ENCODE measurements at places on chromosomes 7 and 10.

- no peak for ATAC-seq
Measured at GRCh38 chr7:15681186-15681585, 5.3 kb downstream of the MEOX2 start.

DNA sequence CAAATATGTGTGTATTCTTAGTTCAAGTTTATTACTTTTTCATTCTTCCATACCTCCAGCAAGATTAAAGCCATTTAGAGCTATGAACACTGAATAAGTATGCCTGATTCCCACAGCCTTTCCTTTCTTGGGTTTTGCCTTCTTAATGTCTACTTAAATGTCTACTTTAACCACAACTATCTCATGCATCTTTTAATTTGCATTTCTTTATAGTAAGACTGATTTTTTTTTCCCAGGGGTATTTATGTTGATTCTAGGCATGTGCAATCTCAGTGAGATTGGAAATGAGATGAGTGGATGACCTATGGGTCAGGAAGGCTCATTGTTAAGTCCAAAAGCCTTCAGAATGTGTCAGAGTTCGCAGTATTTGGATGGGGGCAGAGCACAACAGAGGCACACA is 3.6 kb downstream of the PCBD1 start:
- no peak for ATAC-seq

DNA sequence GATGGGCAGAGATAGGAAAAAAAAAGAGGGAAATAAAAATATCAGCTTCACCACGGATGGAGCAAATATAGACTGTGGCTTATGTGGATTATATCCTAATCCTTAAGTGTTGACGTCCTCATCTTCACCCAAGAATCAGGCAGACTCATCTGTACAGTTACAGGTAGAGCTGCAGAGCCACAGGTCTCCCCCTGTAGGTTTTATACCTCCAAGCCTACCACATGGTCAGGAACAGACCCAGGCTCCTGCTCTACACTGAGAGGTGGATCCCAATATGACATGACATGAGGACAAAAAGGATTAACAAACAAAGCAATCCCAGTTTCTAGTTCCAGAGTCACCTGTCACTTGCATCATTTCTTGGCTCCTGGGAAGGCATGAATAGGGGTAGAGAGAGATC is 400.8 kb downstream of the SEMA3D start:
- no peak for ATAC-seq

GRCh38 chr7:39615350-39615975 is 7.9 kb upstream of the RALA start:
- ATAC-seq: no peak

GRCh38 chr10:14742815-14743214 is 31.9 kb downstream of the FAM107B start:
- ATAC-seq: no peak

DNA sequence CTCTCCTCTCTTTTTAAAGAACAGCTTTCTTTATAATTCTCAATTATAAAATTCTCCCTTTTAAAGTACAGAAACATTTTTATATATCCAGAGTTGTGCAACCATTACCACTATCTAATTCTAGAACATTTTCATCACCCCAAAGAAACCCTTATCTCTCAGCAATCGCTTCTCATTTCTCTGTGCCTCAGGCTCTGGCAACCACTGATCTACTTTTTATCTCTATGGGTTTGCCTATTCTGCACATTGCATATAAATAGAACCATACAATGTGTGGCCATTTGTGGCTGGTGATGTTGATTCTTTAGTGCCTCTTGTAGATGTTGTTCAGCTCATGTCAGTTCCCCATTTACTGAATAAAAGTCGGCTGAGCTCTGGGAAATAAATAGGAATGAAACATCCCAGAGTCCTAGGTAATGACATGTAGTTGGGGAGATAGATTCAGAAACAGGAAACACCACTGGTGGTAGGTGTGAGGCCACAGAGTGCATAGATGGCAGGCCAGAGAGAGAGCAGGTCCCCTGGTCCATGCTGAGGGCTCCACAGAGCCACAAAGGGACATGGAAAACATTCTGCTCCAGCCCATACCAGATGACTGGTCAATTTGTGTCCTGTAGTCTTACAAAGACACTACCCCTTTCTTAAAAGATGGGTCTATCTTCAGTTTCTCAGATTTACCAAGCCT is 126.5 kb downstream of the PLPP4 start:
- ATAC-seq: no peak

GRCh38 chr7:31724696-31725095 is 37.7 kb downstream of the PPP1R17 start:
- no peak for ATAC-seq

DNA sequence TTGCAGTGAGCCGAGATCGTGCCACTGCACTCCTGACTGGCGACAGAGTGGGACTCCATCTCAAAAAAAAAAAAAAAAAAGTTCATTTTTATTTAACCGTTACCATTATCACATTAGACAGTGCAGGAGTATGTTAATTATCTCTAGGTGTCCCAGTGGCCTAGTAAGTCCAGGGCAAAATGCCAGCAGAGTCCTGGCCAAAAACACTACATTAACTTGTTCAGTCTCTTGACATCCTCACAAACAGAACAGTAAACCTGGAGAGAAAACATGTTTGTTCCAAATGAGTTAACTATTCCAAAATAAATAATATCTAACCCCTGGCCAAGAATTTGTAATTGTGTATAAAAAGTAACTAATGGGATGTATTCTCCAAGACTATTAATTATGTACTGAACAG is 43.2 kb downstream of the PTPRZ1 start:
- no peak for ATAC-seq

DNA sequence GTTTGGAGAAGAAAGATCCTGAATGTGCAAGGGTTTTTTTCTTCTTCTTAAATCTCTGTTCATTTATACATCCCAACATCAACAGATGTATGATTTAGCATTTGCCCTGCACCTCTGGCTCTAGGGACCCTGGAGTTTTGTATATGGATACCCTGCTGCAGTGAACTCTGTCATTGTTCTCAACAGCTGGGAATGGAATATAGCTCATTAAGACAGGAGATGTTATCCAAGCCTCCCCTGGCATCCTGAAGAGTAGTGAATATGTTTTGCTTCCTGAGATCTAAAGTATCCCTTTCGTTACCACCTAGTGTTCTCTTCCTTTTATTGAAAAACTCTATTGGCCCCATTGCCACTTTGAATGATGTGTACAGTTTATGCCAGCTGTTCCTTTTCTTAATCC is 275.9 kb downstream of the EXOC4 start:
- ATAC-seq: no peak

DNA sequence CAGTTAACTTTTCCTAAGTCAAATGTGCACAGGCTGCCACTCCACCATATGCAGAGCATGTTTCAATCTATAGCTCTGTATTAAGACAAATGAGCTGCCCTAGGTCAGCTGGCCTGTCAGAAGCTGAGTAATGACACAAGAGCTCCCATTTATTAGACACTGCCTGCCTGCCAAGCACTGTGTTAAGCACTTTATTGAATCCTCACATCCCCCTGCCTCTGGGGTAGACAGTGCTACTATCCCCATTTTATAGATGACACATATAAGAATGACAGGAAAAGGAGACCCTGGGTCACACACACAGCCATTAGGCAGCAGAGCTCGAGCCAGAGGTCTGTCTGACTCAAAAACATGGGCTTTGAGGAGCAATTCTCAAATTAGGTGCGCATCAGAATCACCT is 179.8 kb upstream of the PDE1C start:
- ATAC-seq: no peak

DNA sequence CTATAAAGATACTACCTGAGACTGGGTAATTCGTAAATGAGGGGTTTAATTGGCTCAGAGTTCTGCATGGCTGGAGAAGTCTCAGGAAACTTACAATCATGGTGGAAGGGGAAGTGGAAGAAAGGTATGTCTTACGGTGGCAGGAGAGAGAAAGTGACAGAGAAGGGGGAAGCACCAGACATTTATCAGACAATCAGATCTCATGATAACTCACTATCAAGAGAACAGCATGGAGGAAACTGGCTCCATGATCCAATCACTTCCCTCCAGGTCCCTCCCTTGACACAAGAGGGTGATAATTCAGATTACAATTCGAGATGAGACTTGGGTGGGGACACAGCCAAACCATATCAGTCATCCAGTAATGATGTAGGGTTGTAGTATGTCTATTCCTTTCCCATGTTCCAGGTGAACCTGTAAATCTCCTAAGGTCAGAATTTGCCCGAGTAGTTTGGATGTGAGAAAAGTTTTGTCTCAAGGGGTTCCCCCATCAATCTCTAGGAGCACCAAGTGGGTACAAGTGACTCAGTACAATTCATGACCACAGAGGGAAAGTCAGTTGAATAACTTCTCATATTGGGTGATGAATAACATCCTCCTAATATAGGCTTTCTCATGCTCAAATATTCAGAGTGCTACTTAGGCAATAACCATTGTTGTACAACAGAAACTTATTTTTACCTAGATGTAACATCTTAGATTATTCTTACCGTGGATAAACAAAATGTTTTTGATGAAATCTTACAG is 39.7 kb upstream of the MTPN start:
- no peak for ATAC-seq

DNA sequence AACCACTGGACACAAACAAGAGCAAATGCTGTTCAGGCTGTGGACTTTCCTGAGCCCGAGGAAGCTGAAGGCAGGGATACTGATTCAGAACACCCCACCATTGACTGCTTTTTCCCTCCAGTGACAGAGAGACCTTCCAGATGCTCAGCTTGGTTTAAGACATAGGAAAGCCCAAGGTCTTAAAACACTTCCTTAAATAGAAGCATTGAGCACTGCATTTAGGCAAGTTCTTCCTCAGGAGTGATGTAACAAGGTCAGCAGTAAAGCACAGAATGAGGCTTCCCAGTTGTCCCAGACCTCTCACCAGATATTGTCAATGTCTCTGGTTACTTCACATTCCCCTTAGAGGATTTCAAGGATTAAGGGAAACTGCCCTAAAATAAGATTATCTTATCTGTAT is 19.6 kb upstream of the CDCA7L start:
- ATAC-seq: no peak

- peak; percentile 82 for ATAC-seq
Measured at GRCh38 chr7:18064242-18064838, 36.7 kb upstream of the PRPS1L1 start.

DNA sequence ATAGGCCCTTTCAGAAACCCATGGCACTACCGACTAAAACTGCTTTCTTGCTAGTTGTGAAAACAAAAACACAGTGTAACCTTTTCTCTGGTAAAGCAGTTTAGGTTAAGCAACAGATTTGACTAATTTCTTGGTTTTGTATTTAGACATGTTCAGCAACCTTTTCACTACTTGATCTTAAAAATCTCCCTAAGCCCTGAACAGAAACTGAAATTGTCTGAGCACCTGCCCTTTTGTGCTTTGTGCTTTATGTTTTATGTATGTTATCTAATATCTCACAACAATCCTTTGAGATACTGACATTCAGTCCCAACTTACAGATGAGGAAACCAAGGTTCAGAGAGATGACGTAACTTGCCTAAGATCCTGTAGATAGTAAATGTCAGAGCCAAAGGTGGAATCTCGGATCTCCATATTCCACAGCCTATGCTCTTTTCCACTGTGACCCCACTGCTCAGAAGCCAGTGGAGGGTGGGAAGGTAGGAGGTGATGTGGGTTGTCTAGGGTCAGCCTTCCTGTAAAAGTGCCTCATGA is 146.6 kb downstream of the LCOR start:
- no peak for ATAC-seq

- no peak for ATAC-seq
Measured at GRCh38 chr7:157769526-157770215, 432.9 kb downstream of the DNAJB6 start.

DNA sequence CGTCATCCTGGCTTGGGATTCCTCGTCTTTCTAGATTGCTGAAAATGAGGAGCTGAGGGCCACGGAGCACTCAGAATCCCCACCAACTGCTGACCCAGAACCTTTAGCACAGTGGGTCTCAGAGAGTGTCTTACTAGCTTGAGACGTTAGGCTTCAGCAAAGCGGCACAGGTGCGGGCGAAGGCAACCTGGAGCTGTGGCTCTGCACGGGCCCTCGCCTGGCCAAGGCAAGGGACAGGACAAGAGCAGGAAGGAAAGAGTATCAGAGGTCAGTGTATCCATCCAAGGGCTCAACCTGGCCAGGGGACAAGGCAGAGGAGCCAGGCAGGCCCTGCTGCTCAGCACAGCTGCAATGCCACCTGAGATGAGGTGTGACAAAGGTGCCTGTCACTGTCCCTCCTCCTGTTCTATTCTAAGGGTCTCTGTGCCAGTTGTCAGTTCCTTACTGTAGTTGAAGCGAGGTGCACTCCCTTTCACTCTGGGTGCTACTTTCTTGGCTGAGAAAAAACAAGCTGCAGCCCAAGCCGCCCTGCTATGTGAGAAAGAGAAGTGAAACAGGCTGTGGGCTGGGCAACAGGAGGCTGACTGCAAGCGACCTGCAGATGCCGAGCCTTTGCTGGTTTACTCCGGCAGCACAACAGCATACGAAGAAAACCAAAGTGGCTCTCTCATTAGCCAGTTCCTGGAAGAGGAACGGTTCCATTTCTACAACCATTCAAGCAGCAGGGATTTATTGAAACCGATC is 33.3 kb upstream of the KDM7A start:
- ATAC-seq: no peak

- peak; percentile 91 for ATAC-seq
Measured at GRCh38 chr10:49518982-49519578, 19.8 kb downstream of the ERCC6 start.

- ATAC-seq: no peak
Measured at GRCh38 chr10:6654571-6654970, 74.5 kb upstream of the PRKCQ start.

DNA sequence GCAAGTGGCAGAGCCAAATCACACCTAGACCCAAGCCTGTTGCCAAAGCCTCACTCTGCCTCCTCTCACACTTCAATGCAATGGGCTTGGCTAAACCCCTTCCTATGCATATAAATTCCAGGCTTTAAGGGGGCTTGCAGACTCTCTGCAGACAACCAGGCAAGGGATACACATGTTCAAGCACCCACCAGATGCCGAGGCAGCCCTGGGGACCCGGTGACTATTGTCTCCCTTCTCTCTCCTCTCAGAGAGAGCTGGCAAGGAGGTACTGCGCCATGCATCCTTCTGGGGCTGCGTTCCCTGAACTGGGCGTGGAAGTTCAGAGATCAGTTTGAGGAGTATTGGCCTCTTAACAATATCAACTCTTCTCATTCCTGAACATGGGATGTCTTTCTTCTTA is 131.2 kb downstream of the ARHGAP22 start:
- ATAC-seq: no peak

GRCh38 chr10:62373639-62373994 is 552 bp upstream of the ZNF365 start:
- ATAC-seq: peak; percentile 39

GRCh38 chr7:30436046-30436445 is 42.5 kb downstream of the NOD1 start:
- ATAC-seq: no peak

DNA sequence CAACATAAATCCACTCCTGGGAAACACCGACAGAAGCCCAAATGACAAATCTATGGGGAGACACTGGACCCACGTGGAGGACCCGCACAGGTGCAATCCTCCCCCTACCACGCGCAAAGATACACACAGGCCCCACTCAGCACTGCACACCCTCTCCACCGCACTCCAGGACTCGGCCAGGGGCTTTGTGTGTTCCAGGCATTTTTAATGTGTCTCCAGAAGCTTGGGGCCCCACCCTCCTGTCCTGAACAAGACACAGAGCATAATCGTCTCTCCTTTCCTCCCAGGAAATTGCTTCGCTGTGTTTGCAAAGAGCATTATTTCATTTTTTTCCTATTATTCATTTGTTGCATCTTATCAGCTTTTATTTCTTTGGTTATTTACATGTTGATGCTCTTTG is 82.8 kb downstream of the GLI3 start:
- no peak for ATAC-seq

Data from SK-N-SH treated with all-trans-retinoic acid at 6 μM for 48 hours (cell line).